ENCODE measurements at places on chromosomes 13 and 19.

- no peak for DNase-seq
These were observed 74.6 kb downstream of the SHISA2 start for GRCh38 chr13:25977216-25977615.

DNA sequence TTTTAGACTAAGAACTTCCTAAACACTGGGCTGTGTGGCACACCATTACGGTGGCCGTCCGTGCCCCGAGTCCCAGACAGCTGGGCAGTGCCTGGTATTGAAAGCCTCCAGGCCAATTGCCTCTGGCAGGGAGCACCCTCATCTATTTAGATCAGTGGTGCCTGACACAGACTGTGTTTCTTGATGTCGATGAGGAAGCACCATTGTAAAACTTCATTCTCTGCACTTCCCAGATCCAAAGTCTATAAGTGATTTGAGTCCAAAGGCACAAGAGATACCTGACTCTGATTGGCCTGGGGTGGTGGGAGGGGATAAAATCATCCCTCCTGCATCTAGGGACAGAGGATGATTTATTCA is 8.5 kb upstream of the STK24 start:
- no peak for DNase-seq

GRCh38 chr13:20074966-20075365 is 85.9 kb downstream of the GJA3 start:
- DNase-seq, result peak; percentile 17

GRCh38 chr13:111278743-111279652 is 41.4 kb upstream of the TEX29 start:
- no peak for DNase-seq

DNA sequence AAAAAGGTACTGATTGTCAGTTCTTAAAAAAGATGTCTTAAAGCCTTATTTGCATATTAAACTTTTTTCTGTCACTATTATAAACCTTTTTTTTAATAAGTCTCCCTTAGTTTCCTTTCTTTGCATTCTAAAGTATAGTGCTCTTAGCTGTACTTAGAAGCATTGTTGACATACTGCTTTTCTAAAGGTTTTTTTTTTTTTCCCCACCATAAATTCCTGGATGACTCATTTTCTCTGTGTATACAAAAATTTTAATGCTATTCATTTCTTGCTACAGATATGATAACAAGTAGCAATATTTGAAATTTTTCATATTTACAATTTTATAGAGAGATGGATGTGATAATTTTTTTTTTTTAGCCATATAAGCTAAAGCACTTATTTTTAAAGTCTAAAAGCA is 43.5 kb downstream of the METTL21C start:
- DNase-seq, result peak; percentile 47

DNA sequence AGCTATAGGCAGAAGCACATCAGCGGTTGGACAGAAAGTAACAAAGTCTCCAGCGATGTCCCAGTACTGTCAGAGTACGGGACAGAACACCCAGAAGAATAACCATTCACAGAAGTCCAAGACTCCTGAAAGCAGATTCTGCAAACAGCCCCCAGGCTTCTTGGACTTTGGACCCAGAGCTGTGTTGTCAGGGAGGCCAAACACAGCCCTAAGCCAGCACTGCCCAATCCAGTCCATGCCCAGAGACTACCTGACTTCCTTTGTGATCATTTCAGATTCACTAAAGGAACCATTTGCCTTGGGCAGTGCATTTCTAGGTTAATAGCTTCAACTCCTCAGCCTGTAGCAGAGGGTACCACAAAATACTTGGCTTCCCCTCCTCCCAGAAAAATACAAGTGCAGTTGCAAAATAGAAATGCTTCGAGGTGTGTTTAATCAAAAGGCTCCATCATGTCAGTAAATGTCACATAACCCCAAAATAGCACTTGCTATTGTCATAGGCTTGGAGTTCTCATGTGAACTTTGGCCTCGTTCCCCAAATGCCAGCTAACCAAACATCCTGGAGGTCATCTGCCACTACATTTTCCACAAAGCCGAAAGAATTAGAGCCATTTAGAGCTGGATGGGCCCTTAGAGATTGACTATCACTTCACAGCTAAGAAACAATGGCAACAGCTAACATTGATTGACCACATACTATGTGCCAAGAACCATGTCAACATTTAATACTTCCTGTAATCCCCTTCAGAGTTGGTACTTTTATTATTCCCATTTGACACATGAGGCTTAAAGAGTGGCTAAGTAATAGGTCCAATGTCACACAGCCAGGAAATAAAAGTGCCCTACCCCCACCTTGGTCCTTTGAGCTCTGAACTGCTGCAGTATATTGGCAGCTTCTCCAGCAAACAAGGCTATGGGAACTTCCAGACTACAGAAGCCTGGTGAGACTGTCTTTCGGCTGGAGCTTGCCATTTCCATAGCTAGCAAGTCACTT is 329.9 kb downstream of the FOXO1 start:
- DNase-seq, result no peak

- no peak for DNase-seq
These were observed 30.8 kb upstream of the RFC3 start for GRCh38 chr13:33787051-33787591.

GRCh38 chr13:110293037-110293436 is 13.9 kb downstream of the COL4A1 start:
- no peak for DNase-seq

- DNase-seq, result no peak
These were observed 4.3 kb upstream of the KCTD4 start for GRCh38 chr13:45205124-45205523.

- peak; percentile 11 for DNase-seq
These were observed 4.0 kb upstream of the DLEU7 start for GRCh38 chr13:50847501-50847900.

Data from fibroblast of the aortic adventitia (primary cell).